ENCODE measurements at places on chromosomes 6 and 20. TPM values are rescaled to one million over a fixed set of nuclear protein-coding genes. Genes with fewer than 3 reads are reported as not detected.

Gene KDM1B
- 11.7 TPM for total RNA-seq

- H3K27ac ChIP-seq, result no peak overlapping the region
- no peak for DNase-seq
- no peaks in the 10 kb centered on the region for H3K36me3 ChIP-seq
- H3K27me3 ChIP-seq, result no peaks in the 10 kb centered on the region
- no peaks in the 10 kb centered on the region for H3K4me1 ChIP-seq
These were observed 10.1 kb downstream of the FIG4 start for GRCh38 chr6:109701221-109701620.

DNA sequence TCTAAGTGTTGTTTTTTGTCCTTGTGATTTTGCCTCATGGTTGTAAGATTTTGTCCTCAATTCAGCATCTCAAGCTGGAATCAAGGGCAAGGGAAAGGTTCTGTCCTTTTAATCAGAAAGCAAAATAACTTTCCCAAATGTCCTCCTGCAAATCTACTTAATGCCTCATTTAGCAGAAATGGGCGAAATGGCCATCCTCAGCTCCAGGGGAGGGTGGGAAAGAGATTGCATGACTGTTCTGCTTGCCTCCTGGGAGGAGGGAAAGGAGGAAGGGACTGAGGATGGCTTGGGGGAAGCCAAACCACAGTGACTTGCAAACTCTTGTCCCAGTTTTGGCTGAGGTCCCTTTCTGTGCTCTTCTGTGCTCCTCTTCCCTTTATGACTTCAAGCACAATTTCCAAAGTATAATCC, 43.4 kb downstream of the TNFAIP3 start:
- no peak overlapping the region for H3K4me3 ChIP-seq
- no peaks in the 10 kb centered on the region for H3K36me3 ChIP-seq
- peaks cover 3% of the 10 kb centered on the region for H3K4me1 ChIP-seq
- no peaks in the 10 kb centered on the region for H3K27me3 ChIP-seq
- DNase-seq, result no peak
- H3K27ac ChIP-seq, result no peak overlapping the region

Gene ANKEF1
- total RNA-seq, result 6.6 TPM
